ENCODE measurements at places on chromosomes 3 and 15. TPM values are rescaled to one million over a fixed set of nuclear protein-coding genes. Genes with fewer than 3 reads are reported as not detected.

- DNase-seq: peak; percentile 18
Observed at GRCh38 chr3:38297947-38298711, 16.0 kb downstream of the SLC22A14 start.

GRCh38 chr3:112409041-112409440, 76.1 kb downstream of the CD200 start:
- no peak for DNase-seq

DNA sequence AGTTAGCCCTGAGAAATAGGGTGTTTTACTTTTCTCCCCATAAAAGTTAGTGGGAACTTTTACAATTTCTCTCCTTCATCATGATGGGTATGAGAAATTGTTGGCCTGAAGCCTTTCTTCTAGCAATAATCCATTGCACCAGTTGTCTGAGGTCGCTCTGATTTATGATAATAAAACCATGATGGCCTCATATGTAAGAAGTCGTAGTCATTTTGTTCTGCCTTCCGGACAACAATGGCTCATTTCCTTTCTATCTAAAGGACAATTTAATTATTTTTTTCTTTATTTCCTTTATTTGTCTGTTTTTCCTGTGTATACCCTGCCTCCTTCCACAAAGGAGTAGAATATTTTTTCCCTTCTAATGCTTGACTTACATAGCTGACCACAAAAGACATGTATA, 31.6 kb upstream of the GNB4 start:
- DNase-seq: no peak

GRCh38 chr3:128549283-128550112, 56.5 kb upstream of the GATA2 start:
- DNase-seq: peak; percentile 84

DNA sequence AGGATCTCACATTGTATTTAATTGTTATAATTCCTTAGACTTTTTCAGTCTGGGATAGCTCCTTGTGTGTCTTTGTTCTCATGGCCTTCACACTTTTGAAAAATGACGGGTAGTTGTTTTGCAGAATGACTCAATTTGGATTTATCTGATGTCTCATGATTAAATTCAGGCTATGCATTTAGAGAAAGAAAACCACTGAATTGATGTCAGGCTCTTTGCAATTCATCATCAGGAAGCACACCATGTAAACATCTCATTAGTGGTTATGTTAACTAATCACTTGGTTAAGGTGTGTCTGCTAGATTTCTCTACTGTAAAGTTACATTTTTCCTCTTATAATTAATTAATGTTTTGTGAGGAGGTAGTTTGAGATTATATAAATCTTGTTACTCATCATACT, 8.0 kb upstream of the SLC22A13 start:
- peak; percentile 29 for DNase-seq

DNA sequence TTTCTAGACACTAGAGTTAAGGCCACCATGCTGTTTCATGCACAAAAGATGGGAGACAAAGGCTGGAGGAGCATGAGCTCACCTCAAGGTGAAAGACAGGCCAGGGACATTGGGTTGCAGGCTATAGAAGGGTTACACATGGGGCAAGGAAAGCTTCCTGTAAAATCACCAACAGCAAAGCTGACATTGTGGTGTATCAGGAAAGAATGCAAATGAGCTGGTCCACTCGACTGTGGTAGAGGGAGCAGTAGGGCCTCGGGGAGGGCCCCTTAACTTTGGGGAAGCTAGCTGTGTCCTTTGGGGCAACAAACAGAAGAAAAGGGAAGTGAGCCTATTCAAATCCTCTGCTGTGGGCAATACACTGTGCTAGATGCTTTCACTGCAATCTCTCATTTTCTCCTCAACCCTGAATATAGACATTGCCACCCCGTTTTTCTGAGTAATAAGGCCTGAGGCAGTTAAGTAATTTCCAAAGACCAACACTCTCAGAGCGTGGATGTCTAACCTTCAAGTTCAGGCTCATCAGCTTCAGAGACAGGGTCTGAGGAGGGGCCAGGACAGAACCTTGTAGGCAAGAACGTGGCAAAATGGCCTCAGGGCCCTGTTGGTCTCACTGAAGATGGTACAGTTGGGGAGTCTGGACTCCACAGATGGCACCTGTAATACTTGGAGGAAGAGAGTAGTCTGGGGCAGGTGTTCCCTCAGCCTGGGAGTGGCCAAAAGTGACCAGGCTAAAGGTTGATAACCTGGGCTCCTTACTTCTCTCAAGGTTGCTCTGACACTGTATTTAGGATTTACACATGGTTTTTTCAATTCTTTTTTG, 24.1 kb downstream of the CX3CR1 start:
- DNase-seq: no peak

- no peak for DNase-seq
Observed at GRCh38 chr3:43905157-43905556, 214.4 kb downstream of the ABHD5 start.

SNRPA1 gene
- total RNA-seq: 18.6 TPM

DNA sequence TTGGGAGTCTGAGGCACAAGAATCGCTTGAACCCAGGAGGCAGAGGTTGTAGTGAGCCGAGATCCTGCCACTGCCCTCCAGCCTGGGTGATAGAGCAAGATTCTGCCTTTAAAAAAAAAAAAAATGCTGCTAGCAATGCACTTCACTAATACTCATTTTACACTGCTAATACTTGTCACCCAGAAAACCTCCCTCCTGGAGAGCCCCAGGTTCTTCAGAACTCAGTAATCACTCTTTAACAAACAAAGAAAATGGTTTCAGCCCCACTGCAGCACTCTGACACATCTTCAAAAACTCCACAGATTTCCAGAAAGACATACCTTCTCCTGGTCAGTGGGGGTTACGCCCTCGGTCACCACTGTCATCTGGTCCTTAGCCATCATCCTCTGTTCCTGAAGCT, 366.7 kb downstream of the SHQ1 start:
- no peak for DNase-seq

DNA sequence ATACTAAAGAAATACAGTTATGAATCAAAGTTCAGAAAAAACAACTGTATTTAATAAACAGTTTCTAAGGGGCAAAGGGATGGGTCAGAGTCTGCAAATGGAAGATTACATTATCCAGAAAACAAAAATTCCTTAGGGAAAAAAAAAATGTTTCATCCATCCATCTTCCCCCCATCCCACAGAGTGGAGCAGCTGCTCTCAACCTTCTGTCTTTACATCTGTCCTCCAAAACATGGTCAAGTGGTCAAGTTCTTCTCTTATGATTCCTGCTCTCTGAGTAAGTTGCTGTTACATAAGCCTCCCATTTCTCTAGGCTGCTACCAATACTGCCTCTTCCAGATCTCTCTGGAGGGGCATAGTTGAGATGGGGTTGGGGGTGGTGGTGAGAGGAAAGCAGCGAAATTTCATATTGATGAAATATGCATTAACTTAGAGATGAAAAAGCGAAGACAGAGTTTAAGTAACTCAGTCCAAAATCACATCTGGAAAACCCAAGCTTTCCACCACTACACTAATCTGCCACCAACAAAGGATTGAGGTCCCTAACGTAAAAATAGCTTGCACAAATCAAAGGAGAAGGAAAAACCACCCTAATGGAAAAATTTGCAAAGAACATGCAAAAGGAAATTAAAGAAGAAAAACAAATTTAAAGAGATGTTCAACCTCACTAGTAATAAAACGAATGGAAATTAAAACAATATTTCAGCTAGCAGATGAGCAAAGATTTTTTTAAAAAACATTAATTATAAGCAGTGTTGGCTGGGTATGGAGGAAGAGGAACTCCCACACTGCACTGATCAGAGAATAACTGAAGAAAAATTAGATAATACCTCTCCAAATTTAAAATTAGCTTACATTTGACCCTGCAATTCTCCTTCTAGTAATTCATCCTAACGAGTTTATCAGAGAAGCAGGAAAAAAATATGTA, 109.5 kb downstream of the ST8SIA2 start:
- DNase-seq: no peak

DNA sequence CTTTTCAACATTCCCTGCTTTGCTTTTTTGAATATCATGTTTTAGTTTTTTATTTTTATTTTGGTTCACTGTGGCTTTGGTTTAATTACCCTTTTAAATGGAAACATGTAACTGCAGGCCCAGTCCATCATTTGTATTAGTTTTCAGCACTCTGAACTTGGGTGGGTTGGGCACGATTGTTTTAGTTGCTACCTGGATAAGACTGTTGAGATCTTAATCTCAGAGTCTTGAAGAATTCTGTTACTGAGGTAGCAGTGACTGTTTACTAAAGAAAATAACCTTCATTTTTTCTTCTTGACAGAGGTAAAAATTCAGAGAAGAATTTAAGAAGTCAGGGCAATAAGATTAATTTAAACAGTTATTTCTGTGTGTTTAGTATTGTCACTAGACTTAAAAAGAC, 15.2 kb downstream of the PLCL2 start:
- DNase-seq: no peak

UQCC5 gene
- 7.7 TPM for total RNA-seq

DNA sequence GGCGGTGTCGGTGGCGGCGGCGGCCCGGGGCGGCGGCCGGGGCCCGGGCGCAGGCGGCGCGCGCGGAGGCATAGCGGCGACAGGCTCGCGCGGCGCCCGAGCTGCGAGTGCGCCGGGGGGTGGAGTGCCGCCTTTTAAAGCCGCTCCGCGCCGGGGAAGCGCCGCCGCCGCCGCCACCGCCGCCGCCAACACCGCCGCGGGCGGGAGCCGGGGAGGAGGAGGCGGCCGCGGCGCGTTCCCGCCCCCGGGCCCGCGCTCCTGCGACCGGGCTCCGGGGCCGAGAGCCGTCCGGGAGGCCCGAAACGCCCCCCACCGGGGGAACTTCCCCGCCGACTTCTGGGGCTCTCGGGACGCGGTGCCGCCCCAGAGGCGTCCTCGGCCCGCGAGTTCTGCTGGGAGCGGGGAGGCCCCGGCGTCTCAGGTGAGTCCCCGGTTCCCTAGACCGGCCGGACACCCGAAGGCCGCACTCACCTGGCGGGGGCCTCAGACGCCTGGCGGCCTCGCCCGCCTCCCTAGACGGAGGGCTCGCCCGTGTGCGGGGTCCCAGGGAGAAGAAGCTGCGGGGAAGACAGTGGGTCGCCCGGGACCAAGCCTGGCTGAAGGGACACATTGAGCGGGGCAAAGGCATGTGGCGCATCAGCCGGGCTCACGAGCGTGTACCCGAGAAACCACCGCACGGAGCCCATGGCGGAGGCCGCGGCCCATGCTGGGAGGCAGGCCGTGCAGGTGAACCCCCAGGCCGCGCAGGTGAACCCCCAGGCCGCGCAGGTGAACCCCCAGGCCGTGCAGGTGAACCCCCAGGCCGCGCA, at the start of gene PCSK6:
Gene PCSK6 (minus strand): TSS at position 109 of the 809 bp plus-strand sequence. CDS start 37 bp downstream, at position 72.
- peak; percentile 27 for DNase-seq

MYRIP gene
- total RNA-seq: not detected

- no peak for DNase-seq
Observed at GRCh38 chr3:73529308-73530021, 95.3 kb downstream of the PDZRN3 start.

DNA sequence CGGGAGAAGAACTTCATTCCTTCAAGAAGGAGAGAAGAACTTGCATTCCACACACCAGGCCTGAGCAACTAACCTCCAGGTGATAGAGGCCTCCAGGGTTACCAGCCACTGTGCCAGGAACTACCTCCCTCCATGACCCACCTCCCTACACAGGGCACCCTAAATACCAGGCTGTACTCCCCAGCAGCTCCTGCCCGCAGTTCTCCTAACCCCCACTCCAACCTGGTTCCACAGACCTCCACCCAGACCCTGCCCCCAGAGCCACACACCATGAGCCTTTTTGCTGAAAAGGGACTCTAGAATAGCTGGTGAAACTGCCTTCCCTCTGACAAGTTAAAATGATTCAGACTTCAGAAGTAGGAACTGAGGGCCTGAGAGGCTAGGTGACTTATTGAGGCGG, 8.2 kb downstream of the IGDCC3 start:
- no peak for DNase-seq

PLA2G4B gene
- total RNA-seq: 1.3 TPM

GRCh38 chr15:73869216-73869995, 4.0 kb upstream of the TBC1D21 start:
- no peak for DNase-seq

GRCh38 chr3:84958495-84959469, at the start of gene CADM2:
Gene CADM2 (plus strand): TSS chr3:84958989.
- DNase-seq: peak; percentile 33

TNFSF10 gene
- 0.43 TPM for total RNA-seq

DNA sequence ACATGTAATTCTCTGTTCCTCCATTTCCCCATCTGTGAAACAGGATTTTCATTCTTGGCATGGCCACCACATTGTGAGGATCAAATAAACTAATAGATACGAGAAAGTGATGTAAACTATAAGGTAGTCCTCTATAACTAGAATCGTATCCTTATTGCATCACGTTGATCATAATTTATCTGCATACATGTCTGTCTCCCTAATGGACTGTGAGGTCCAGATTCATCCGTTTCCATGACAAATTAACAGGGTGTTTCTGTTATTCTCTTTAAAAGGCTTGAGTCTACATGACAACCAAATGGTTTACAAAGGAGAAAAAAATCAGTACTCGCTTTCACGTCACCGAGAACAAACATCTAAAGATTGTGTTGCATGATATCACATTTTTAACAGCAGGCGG, 53.0 kb downstream of the SST start:
- DNase-seq: no peak

- DNase-seq: no peak
Observed at GRCh38 chr3:183202004-183202722, 39.6 kb upstream of the LAMP3 start.

GRCh38 chr3:99242271-99242670, 340.8 kb upstream of the DCBLD2 start:
- peak; percentile 18 for DNase-seq

CD86 gene
- not detected for total RNA-seq

DNA sequence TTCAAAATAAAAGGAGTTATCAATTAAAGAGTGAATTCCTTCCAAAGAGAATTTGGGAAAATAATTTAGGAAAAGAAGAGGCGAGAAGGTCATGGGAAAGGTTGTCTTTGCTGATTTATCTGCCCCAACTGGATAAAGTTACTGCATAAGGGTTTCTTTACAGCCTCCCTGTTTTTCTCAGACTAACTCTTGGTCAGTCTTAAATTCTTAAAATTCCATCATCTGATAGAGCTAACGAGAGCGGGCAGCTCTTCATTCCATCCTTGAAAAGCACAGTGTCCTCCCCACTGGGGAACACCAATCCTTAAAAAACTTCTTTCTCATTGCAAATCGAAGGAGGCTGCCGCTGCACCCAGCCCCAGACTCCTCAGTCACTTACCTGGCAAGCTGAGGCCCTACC, 107.2 kb downstream of the PGPEP1L start:
- peak; percentile 94 for DNase-seq
